ENCODE measurements at places on chromosomes 4 and X.

DNA sequence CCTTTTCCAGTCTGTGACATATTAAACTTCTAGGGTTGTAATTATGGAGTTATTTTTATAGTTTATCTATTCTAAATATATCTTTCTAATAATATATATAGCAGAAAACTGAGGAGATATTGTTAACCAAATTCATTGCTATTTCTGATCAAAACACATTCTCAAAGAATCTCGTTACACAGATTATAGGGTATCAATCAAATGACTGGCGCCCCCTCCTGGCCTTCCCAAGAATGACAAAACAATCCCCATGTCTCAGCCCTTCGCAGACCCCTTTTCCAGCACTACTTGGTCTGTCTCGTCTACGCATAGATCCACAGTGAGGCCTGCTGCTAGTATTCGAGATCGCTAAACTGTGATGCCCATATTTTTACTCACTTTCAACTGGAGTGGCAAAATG is 209.3 kb downstream of the GPC3 start:
- DNase-seq: peak; percentile 5

GRCh38 chr4:69642961-69643360 is 3.5 kb upstream of the UGT2A2 start:
- no peak for DNase-seq

DNA sequence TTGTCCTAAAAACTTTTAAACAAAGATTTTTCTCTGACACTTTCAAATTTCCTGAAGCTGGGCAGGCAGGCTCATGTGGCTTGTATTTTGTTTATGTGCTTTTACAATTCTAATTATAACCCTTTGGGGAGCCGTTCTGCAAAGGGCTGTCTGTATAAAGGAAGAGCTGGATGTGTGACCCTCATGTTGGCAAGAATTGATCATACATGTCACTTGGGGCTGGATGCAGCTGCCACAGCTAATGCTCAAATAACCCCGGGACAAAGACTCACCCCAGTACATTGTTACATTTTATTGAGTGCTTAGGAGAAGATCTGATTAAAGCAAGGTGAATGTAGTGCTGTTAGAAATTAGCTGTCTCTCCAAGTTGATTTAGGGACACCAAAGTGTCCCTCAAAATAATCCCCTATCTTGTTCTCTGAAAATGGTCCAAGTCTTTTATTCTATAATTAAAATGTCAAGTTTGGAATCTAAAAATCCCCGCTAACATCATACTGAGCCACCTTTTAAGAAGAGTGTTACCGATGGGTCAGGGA is 13.0 kb upstream of the DAPP1 start:
- DNase-seq: no peak

DNA sequence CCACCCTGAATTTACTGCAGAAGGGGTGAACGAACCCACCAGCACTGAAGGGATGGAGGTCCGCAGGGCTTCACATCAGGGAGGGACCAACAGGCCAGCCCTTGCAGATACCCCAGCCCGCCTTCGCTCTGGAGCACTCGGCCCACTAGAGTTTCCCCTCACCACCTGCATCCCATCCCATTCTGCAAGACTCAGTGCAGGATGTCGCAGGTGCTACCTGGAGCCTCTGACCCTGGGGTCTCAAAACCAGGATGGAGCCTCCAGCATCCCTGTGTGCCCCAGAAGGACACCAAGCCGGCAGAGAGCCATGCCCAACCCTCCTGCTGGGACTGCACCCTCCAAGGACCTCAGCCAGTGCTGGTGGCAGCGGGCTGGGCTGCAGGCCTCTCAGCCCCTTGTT is 57.6 kb upstream of the ADRA2C start:
- no peak for DNase-seq

DNA sequence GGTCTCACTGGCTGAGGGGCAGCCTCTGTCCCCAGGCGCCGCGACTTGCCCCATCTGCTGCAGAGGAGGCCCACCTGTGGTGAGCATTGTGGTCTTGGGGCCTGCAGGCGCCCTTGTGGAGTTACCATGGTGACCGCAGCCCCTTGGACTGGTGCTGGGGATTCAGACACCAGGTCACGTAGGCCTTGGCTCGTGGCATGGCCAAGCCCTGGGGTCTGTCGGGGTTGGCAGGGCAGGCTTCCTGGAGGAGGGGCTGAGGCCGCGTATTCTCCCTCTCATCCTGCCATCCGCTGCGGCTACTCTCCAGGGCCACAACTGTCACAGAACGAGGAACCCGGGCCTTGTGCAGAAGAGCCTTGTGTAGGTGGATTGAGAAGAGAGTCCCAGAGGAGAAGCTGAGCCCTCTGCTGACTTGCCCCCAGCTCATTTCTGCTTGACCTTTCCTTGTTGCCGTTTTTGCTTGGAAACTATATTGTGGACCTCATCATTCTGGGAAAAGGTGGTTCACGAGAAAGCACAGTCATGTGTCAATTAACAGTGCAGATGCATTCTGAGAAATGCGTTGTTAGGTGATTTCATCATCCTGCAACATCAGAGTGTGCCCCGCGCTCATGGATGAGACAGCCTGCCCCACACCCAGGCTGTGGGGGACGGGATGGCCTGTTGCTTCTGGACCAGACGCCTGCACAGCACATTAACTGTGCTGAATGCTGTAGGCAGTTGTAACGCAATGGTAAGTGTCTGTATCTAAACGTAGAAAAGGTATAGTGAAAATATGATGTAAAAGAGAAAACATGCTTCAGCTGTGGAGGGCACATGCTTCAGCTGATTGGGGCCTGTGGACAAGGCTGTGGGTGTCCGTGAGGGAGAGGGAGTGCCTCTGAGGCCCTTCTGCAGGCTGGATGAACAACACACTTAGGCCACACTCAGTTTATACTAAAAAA is 38.5 kb downstream of the TRMT44 start:
- no peak for DNase-seq

DNA sequence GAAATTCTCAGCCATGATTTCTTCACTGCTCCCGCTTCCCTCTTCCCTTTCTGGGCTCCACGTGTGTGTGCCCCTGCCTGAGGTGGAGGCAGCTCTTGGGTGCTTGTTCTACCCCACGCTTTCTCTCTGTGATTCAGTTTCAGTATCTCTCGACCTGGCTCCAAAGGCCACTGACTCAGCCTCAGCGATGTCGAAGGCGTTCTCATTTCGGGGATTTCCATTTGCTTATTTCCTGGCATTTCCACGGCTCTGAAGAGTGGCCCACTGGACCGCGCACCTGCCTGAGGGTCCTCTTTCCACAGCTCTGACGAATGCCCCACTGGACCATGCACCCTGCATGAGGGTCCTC is 52.4 kb downstream of the GAK start:
- DNase-seq: peak; percentile 57

- no peak for DNase-seq
Measured at GRCh38 chr4:150217192-150217591, 138.9 kb downstream of the DCLK2 start.

GRCh38 chrX:9797384-9798360 is 11.4 kb downstream of the SHROOM2 start:
- no peak for DNase-seq

DNA sequence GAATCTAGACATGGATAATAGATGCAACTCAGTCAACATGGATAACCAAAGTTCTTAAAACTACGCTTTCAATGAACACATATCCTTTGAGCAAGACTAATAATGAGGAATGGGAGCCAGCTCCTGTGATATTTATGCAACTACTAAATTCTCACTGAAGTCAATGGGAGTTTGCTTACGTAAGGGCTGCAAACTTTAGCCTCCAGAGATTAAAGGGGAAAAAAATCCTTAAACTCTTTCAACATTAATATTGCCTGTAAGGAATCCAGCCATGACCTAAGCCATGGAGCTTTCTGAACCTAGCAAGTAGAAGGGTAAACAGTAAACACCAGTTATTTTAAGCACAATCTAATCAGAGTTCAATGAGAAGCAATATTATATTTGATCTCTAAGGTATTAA is 125.2 kb upstream of the PITX2 start:
- no peak for DNase-seq

- DNase-seq: no peak
Measured at GRCh38 chr4:76279462-76279861, 27.1 kb upstream of the STBD1 start.

- DNase-seq: no peak
Measured at GRCh38 chr4:166977596-166977995, 256.7 kb downstream of the SPOCK3 start.

- no peak for DNase-seq
Measured at GRCh38 chrX:153640736-153641575, 6.0 kb upstream of the DUSP9 start.

GRCh38 chr4:156633847-156634246 is 337.8 kb downstream of the PDGFC start:
- DNase-seq: no peak

- DNase-seq: no peak
Measured at GRCh38 chr4:6200922-6201362, 593 bp upstream of the JAKMIP1 start.

GRCh38 chr4:88341227-88342192 is 37.1 kb upstream of the HERC6 start:
- DNase-seq: no peak

DNA sequence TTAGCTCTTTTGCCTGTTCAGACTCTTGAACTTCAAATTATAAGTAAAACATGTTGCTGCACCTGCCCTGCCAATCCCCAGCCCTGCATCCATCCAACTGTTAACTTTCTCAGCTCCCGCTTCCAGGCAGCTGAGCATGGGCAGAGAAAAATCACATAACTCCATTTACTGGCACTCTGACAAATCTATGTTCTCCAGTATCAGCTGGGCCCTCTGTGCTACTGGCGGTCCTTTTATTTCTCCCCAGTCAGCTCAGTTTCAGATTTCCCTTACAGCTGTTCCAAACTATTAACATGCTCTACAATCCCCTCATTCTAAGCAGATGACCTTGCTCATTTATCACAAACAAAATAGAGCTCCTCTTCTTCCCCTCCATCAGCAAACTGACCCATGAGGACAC is 240.4 kb upstream of the TET2 start:
- DNase-seq: no peak

GRCh38 chrX:153448556-153449367 is 2.9 kb upstream of the TREX2 start:
- DNase-seq: no peak

DNA sequence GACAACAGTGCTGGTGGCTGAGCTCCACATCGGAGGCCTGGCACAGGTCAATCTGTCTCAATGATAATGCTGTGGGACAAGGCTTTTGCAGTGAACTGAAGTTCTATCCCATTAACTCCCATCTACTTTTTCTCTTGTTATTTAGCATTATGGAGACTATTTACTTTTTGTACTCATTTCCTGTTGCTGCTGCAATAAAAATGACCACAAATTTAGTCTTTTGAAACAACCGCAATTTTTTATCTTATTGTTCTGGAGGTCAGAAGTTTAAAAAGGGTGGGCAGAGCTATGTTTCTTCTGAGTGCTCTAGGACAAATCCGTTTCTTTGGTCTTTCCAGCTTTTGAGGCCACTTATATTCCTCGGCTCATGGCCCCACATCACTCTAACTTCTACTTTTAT is 111.0 kb upstream of the PITX2 start:
- DNase-seq: no peak

- no peak for DNase-seq
Measured at GRCh38 chr4:101649790-101650515, 140.6 kb upstream of the BANK1 start.

- no peak for DNase-seq
Measured at GRCh38 chr4:84035568-84035967, 463.5 kb downstream of the NKX6-1 start.

DNA sequence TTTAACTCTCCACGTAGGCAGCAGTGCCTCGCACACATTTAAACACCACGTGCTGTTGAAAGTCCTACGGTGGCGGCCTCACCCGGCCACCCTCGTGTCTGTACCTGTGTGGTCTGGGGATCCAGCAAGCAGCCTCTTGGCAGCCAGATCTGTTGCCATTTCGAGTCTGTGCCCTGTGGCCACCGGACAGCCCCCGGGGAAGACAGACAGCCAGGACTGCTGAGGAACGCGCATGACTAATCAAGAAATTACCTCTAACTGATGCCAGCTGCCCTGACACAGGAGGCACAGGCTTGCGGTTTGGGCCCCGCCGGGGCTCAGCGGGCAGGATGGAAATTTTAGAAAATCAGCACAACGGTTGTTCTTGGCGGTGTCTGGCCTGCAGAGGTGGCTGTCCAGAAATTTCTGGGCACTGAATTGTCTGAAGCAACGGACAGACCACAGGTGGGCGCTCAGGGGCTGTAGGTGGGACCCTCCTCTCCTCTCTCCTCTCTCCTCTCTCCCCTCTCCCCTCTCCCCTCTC is 15.6 kb upstream of the ASMTL start:
- DNase-seq: peak; percentile 70

DNA sequence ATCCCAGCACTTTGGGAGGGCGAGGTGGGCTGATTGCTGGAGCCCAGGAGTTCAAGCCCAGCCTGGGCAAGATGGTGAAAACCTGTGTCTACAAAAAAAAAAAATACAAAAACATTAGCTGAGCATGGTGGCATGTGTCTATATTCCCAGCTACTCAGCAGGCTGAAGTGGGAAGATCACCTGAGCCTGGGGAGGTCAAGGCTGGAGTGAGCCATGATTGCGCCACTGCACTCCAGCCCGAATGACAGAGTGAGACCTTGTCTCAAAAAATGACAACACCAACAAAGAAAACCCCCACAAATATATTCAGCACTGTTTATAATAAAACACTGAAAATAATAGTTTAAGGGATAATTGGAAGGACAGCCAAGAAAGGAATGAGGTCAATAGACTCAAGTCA is 3.6 kb upstream of the ELOVL6 start:
- DNase-seq: no peak

DNA sequence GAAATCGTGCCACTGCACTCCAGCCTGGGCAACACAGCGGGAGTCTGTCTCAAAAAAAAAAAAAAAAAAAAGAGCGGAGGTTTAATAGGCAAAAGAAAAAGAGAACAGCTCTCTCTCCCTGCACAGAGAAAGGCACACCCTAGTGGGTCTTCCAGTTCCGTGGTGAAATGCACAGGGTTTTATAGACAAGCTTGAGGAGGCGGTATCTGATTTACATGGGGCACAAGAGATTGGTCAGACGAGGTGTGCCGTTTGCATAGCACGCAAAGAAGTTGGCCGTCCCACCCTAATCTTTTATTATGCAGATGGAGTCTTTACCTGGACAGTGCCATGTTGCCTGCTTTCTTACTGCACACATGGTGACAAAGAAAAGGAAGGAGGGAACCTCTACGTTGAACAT is 33.5 kb upstream of the REST start:
- no peak for DNase-seq

DNA sequence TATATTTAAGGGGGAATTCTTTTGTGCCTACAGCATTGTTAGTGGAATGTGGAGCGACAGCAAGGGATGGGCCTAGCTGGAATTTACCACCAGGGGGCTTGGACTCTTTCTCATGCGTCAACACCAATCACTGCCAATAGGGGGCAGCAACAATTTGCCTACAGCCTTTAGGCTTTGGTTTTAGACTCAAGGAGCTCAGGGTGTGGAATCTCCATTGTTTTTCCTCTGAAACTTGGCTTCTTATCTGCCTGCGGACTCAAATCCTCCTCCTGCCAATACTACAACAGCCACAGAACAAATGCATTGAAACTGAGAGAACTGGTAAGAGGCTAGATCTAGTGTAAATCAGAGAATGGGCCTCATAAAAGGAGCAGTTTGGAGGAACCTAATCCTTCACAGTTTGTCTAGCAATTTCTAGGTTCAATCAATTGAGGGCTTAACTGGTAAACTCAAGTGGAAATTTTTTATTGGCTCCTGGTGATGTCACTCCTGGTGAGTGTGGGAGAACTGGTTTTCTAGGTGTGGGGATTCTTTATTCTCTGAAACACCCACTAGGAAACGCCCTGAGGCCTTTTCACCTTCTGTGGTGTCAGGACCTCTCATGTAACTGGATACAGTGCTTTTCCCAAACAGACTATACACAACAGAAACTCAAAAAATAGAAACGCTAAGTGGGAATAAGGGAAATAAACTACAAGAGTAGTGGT is 27.9 kb upstream of the TMSB4X start:
- peak; percentile 80 for DNase-seq

- DNase-seq: no peak
Measured at GRCh38 chr4:52627876-52628275, 31.2 kb downstream of the USP46 start.

Measured in stimulated activated CD4-positive, alpha-beta T cell treated with anti-CD3 and anti-CD28 coated beads, Interleukin-2, amount 100 ng/mL, for 48 hours (primary cell).